IPS-NIHi11 (cell line): ENCODE measurements at places on chromosomes 7 and 10.

DNA sequence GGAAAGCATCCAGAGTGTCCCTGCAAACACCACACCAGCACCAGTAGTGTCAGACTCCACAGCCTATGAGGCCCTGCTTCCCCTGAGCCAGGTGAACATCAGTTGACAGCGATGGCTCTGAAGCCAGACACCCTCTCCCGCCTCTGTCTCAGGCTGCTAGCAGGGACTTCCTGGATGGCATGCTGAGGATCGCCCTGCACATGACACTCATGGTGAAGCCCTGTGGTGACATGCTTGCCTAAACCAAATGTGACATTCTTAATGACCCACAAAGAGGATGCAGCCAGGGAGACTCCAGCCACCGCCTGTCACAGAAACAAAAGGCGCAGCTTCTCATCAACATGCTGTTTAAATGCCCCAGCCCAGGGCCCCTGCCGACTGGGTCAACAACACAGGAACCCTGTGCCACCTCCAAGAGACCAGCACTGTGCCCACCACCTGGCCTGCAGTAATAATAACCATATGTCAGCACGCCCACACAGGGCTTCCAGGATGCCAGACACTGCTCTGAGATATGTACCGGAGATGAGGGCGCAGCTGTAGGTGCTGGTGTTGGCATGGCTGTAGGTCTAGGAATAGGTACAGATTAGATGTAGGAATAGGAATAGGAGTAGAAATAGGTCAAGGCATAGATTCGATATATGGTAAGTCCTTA, 81.3 kb downstream of the GRID1 start:
- no peak for DNase-seq

DNA sequence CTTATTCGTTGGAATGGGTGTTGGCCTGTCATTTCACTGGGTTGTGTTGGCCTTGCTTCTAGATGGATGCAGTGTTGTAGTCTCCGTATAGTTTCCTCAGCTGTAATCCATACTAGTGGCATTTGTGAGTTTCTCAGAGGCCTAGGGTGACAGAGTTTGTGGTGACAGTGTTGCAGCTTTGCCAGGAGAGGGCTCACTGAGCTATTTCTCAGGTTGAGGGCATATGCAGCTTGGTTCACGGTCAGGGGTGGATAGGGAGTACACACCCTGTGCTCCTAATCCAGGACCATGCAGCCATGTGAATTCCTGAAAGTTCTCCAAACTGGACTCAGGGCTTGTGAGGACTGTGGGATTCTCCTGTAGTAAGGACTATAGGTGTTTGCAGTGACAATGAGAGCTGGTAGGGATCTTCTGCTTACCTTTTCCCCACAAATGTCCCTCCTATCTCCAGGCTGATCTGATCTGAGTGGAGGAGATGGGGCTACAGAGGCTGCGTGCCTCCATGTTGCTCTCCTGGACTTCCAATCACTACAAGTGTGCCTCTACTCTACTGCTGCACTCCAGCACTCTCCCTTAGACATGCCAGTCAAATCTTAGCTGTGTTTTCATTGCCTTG, 229.0 kb downstream of the STK31 start:
- DNase-seq, result peak; percentile 67

- peak; percentile 35 for DNase-seq
These were observed 34.4 kb downstream of the PLEKHA8 start for GRCh38 chr7:30062587-30062986.

GRCh38 chr10:96971324-96971723, 139.2 kb downstream of the LCOR start:
- DNase-seq, result no peak

GRCh38 chr7:130095812-130096211, 25.5 kb downstream of the KLHDC10 start:
- DNase-seq, result no peak

GRCh38 chr10:30357075-30357801, 8.2 kb upstream of the MTPAP start:
- DNase-seq, result no peak

DNA sequence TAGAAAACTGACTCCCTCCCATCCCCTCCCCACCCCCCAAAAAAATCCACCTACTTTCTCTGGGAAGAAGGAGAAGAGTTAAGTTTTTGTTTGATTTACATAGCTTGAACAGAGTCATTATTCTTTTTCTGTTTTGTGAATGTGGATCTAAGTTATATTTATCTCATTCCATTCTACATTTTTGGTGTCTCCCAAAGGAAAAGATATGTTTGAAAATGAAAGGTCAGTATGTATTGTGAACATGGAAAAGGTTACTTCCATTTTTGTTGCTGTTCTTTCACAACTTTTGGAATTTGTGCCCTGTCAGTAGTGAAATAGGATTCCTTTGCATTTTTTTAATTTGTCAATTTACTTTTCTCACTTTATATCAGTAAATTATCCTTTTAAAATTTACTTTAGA, 547.9 kb downstream of the SUGCT start:
- DNase-seq, result no peak

GRCh38 chr7:75836798-75837197, 23.2 kb upstream of the CCL24 start:
- DNase-seq, result no peak

DNA sequence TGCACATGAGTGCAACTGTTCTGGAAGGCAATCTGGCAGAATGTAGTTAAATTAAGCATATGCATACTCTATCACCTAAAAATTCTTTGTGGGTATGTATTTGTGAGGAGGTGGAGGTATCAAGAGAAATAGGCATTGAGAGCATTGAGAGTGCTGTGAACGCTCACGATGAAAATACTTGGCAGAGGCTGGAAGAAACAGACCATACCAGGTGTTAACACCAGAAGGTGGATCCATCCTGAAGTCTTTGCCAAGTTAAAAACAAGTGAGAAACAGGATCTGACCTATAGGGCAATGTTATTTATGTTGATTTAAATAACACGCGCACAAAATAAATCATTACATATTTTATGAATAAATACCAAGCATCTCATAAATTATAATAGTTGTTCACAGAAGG, 311.6 kb downstream of the PCLO start:
- no peak for DNase-seq

- DNase-seq, result no peak
These were observed 6.2 kb downstream of the INSIG1 start for GRCh38 chr7:155303897-155304296.

DNA sequence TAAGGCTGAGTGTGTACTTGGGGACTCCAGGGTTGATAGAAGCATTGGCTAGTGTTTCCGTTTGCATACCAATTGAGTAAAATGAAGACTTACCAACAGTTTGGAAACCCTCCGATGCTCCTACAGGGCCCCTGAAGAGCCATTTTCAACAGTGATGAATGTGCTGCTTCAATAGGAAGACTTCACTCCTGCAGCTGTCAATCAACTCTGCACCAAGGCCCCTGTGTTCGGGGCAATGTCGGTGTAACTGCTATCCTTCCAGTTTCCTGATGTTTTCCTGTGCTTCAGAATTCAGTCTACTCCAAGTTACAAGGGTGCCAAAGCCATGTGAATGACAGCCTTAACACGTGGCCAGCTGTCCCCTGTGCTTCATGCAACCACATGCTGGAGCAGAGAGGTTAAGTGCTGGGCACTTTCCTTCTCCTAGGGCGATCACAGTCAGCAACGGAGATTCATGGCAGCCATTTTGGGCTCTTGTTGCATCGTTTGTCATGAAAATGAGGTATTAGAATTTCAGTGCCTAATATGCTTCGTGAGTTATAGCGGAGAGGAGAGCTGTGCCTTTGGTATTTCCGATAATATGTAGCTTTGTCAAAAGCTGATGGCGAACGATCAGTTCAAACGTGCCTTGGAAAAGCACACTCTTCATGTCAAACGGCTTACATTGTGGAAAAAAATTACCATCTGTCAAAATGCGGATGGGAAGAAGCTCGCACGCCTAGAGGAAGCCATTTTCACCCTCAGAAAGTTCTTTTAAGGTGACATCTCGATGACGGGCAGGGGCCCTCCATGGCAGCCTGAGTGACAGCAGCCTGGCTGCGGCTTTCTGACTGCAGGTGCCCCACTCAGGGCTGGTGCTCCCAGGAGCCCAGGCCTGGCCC, 287.8 kb downstream of the ACTR3B start:
- no peak for DNase-seq

DNA sequence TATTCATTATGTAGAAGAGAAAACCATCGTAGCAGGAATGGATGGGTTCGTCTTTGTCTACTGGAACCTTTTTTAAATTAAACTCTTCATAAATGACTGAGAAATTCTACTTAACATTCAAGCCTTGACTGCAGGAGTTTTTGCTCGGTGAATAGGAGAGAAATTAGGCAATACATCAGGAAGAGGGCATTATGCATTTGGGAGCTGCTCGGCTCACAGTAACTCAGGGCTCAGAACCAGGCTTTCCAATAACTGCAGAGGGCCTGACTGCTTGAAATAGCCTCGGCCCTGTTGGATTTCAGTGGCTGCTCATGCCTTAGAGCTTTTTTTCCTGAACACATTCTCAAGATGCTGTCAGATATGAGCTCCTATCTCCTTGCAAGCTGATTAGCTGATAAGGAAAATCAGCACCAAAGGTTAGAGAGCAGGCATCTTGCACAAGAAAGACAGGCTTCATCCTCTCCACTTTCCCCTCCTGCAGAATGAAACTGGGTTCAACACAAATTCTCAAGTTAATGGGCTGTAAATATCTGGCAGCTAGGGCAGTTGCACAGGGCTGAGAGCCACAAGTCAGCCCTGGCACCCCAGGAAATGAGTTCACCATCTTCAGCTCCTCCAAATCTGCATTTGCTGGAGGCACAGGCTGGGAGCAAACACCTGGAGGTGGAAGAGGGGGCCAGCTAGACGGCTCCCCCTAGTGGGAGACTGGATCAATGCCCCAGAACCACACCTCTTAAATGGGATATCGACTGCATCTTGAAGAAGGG, 24.3 kb downstream of the TECTB start:
- peak; percentile 85 for DNase-seq

DNA sequence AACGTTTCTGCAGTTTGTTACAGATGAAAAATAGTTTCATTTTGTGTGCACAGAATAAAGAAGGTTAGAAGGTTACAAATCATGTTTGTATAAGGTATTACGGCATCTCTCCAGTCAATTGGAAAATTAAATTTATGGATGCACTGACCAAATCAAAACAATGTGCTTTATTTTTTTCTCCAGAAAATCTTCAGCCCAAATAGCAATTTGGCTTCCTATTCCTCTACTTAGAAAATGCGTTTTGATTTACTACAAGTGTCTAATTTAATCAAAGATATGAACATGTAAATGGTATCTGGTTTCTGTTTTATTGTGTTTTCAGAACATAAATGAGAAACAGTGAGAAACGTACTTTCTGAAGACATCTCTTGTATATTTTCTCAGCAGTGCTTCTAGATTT, 63.4 kb downstream of the AGMO start:
- DNase-seq, result no peak

DNA sequence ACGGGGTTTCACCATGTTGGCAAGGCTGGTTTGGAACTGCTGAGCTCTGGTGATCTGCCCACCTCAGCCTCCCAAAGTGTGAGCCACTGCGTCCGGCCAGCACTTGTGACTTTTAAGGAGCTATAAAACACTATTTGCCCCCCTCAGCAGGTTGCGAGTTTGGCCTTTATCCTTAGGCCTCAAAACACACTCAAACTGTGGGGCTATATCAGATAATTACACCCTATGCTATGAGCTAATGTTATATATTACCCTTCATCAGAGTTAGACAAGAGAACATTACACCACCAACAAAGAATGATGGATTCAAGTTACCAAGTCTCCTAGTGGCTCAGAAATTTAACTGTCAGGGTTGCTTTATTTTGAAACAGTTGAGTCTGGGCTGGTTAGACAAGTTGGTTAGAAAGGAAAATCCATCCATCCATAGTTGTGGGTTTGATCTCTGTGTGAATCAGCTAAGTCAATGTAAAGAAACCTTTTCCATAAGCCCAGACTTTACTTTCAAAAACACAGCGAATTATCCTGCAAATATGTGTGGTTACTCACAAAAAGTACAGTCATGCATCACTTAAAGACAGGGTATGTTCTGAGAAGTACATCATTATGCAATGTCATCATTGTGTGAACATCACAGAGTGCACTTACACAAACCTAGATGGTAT, 115.8 kb downstream of the SEMA3D start:
- peak; percentile 13 for DNase-seq

DNA sequence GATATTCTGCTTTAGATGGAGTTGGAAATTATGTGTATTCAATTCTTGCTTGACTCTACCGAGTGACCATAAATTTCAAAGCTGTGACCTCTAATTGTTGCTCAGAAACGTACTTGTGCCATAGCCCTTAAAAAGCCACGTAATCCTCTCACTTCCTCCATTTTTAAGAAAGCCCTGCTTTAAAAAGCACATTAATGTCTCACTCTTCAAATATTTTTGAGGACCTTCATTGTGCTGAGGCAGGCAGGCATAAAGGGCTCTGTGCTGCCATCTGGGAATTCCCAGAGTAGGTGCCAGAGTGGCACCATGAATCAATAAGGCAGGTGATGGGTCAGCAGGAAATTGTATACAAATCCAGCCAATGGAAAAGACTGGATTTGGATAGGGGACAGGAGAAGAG, 97.7 kb upstream of the FAM204A start:
- no peak for DNase-seq

- no peak for DNase-seq
These were observed 43.0 kb downstream of the CH25H start for GRCh38 chr10:89164080-89164479.

DNA sequence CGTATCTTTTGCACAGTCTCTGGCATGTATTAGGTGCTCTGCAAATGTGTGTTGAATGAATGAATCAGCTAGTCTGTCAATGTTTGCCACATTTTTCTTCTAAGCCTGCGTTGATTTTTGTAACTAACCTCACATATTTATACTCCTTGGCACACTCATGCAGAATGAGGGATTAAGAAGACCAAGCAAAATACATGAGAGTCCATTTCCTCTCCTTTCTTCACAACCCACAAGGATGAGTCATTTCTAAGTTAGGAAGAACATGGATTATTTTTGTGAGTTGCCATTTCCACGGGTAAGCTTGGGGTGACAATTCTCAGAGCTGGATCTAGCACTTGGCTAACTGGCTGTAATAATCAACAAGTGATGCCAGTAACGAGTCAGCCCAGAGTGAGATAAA, 158.8 kb downstream of the TWIST1 start:
- DNase-seq, result no peak

DNA sequence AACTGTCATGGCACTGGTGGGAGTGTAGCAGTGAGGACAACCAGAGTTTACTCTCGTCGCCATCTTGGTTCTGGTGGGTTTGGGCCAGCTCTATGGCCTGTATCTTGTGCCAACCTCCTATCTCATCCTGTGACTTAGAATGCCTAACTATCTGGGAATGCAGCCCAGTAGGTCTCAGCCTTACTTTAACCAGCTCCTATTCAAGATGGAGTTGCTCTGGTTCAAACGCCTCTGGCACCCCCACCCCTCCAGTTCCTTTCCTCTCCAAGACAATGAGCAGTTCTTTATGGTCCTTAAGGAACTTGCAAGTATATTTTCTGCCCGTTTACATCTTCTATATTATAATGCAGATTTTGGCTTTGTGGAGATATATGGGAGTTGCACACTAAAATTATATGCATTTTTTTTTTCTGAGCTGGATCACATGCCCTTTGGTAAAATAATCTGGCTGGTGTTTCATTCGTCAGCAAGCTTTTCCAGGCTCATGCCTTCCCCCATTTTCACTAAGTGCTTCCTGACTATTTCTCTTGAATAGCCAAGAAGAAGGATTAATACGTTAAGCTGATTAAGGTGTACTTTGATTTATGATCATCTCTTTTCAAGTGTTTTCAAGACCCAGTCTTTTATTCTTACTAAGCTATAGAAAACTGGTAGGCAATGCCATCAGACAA, 11.2 kb upstream of the WIPF3 start:
- no peak for DNase-seq

- no peak for DNase-seq
These were observed 8.9 kb downstream of the EEPD1 start for GRCh38 chr7:36161996-36162395.
